ENCODE measurements at places on chromosomes 11 and 22.

DNA sequence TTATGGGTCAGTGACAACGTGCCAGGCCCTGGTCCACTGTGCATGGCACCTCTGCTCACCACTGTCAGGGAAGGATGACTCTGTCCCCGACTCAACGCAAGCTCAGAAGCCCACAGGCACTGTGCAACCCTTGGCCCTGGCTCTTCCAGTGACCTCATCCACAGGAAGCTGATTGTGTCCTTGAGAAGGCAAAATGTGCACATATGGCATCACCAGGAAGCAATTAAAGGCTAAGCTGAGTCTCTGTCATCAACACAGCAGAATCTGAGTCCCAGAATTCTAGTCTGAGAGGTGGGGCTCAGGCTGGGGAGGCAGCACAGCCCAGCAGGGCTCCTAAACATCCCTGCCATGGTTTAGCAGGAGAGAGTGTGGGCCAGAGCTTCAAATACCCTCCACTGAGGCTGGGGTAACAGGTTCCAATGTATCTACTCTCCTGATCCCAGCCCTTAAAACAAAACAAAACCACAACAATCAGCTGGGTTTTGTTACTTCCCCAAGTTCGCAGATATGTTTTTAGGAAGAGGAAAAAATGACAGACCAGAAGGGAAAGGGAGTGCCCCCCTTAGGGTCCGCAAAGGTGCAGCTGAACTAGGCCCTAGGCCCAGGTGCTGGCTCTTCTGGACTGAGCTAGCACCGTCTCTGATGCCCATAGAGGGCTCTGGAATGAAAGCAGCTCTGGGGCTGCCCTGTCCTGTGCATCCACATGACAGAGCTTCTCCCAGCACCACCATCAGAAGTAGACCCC is 33.5 kb upstream of the GNAZ start:
- no peak for DNase-seq

DNA sequence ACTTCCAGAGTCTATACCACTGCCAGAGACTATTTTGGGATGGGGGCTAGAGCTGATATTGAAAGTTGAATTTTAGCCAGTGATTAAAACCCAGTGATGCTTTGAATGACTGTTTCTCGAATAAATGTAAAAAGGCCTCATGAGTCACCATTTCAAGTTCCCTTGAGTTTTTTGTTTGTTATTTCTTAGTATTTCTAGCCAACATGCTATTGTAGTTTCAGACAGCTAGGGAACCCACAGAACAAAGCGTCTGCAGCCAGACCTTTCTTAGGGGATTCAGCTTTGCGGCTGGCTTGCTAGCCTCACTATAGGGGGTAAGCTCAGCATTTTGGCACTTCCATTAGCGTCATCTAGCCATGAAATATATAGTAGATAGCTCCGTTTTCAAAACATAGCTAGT is 66.5 kb downstream of the DBX1 start:
- no peak for DNase-seq

DNA sequence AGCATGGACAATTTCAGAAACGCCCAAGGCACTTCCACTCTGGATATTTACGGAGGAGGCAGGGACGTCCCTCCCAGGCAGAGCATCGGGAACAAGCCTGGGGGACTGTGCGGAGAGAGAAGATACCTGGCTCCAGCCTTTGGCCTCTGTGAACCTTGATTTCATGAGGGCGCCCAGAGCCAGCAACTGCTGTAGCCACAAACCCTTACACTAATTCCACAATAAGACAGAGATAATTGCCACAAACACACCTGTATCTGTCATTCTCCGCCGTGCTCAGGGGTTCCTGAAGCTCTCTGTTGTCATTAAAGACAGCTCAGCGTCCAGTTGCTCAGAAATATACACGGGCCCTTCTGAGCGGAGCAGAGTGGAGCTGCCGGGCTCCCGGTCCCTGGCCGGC is 1292.1 kb downstream of the TBC1D22A start:
- DNase-seq = no peak

- DNase-seq = no peak
These were observed 149.8 kb downstream of the MPPED1 start for GRCh38 chr22:43561415-43562178.

- no peak for DNase-seq
These were observed 4.6 kb upstream of the RTCB start for GRCh38 chr22:32416556-32417085.

DNA sequence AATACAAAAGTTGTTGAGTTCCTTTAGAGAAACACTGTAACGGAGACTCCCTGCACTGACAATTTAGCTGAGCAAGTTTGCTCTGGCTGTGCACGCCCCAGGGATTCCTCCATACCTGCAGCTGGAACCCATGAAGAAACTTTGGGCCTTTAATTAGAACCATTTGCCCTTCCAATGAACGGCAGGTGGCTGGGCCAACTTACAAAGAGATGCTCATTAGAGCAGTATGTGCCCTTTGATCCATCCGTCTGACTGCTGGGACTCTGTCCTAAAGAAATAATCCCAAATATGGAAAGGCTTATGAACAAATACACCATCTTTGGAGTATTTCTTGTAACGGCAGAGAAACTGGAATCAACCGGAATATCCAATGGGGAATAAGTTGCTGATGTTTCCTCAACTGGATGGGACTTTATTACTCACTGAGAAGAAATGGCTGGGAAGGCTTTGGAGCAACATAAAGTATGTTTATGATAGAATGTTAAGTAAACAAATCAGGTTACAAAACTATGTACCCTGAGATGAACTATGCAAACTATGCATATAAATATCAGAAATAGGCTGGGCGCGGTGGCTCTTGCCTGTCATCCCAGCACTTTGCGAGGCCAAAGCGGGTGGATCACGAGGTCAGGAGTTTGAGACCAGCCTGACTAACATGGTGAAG is 24.4 kb upstream of the FBLN1 start:
- DNase-seq = no peak

DNA sequence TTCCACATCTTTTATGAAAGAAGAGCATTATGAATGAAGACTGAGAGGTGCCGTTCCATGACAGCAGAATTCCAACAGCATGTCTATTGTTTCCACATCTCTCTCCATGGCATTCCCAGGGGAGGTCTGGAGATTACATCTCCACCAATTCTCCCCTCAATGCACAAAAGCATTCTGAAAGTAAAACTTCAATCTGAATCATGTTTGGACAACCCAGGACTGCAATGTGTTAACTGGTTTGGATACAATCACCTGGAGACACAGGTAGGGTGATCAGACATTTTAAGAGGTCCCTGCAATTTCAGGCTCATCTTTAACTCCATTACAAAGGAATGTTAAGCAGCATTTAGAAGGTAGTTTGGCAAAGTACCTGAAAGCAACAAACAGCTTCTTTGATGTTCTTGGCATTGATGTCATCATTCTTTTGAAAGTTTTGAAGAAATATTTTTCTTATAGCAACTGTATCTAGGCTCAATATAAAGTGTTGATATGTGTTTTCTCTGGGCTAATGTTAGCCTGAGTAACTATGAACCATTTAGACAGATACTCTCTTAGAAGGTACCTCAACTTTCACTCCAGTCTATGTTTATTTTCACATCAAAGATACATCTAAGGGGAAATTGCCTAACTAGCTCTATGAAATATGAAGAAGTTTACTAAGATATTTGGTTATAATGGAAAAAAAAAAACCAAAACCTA is 181.4 kb upstream of the MTMR2 start:
- DNase-seq = no peak

GRCh38 chr11:120089036-120090001 is 48.6 kb downstream of the TRIM29 start:
- peak; percentile 52 for DNase-seq

GRCh38 chr11:10324474-10324873 is 19.6 kb downstream of the ADM start:
- DNase-seq = no peak

DNA sequence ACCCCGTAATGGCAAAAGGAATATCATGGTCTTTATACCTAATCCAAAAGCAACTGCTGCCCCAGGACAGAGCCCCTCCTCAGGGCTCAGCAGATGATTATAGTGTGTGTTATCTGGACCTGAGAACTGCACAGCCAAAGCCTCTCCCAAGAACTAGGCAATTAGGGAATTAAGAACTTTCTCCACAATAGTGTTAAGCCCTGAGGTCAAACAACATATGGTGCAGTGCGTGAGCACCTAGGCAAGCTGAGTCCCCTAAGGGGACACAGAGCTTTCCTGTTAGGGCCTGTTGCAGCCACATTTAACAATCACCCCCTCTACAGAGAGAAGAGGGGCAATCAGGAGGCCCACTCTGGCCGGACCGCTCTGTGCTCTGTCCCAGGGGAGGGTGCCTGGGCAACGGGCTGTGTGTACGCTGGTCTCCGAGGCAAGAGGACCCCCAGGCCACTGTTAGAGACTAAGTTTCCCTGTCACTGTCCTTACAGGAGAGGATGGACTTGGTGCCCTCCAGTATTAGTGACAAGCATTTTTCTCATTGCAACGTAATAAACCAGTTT is 1.4 kb upstream of the KCNJ5 start:
- DNase-seq = no peak

GRCh38 chr11:888310-889212 is 22.0 kb downstream of the CHID1 start:
- DNase-seq = no peak

GRCh38 chr11:33195462-33196173 is 34.3 kb upstream of the CSTF3 start:
- no peak for DNase-seq
